ENCODE measurements at places on chromosomes 5 and 9.

DNA sequence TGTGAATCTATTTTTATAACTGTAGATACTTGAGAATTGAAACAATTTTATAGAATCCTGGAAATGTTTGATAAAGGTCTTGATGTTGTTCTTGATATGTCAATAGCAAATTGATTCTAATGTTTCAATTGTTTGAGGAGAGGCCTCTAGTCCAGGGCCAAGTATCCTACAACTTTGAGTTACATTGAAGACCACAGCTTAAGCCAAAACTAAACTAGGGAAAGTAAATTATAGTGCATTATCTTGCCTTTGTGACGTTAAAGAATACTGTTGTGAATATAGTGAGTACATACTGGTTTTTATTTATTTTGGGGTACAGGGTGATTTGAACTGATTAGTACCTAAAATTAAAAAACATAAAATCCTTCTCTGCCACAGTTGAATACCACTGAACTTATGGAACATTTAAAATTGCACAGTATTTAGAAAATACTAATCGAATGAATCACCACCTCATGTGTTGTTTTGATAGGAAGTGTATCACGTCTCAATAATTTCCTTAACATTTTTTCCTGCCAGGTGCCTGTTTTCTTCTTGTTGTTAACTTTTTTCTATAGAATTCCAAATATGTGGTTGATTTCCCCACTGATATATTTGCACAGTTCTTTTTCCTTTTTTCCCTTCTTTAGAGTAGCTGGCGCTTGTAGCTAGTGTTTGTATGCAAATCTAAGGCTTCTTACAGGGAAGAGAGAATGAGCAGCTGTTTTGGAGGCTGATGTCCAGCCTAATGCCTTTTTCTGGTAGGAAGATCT is 12.5 kb downstream of the ARHGEF28 start:
- no peak for DNase-seq

DNA sequence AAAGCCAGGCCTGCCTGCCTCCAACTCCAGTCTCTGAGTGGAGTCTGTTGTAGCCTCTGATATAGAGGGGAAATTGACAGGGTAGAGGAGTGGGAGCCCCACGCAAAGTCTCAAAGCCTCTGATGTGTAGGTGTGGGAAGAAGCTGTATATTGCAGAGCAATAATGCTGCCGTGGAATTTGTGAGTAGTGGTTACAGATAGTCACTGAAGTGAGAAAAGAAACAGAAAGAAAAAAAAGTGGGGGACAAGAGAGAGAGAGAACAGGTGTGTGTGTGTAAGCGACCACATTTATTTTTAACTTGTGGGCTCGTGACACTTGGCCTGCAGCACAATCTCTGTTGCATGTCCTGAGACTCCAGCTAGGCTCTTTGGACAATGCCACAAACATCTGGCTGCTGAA is 227.8 kb downstream of the NSG2 start:
- DNase-seq: no peak

DNA sequence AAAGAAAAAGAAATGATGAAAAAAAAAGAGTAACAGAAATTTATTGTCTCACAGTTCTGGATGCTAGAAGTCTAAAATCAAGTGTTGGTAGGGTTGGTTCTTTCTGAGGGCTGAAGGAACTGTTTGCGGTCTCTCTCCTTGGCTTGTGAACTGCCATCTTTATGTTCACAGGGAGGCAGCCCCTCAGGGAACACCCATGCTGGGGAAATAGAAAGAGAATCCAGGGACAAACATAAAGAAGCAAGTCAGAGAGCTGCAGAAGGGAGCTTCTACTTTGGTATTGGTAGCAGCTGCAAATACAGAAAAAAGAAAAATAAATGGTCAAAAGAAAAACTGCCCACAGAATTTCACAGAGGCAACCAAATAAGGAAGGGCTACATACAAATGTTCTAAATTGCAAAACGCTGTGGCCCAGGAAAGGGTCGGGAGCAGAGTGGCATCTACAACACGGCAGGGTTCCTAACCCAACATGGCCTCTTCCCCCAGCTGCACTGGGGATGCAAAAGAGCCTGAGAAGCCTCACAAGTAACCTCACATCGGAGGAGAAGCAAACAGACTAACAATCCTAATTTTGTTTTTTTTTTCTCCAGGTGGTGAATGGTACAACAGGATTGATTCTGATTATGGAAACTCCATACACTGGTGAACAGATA is 37.4 kb downstream of the ELOVL7 start:
- no peak for DNase-seq

- no peak for DNase-seq
Observed at GRCh38 chr5:143896516-143896915, 84.6 kb downstream of the HMHB1 start.

DNA sequence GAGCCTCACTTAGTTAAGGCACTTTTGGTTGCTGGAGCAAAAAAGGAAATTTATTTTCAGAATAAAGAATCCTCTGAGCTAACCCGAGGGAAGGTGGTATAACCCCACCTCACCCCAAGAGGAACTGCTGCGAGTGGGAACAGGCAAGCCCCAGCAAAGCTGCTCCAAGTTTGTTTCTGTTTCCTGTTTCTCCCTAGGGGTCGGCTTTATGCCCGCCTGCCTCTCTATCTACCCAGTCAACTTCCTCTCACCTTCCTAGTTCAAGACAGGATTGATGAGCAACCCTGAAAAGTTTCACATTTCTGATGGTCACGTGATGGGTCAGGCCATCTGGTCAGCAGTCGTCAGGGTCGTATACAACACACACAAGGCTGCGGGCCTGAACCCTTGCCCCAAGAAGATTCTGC is 31.1 kb downstream of the TRIO start:
- DNase-seq: no peak

DNA sequence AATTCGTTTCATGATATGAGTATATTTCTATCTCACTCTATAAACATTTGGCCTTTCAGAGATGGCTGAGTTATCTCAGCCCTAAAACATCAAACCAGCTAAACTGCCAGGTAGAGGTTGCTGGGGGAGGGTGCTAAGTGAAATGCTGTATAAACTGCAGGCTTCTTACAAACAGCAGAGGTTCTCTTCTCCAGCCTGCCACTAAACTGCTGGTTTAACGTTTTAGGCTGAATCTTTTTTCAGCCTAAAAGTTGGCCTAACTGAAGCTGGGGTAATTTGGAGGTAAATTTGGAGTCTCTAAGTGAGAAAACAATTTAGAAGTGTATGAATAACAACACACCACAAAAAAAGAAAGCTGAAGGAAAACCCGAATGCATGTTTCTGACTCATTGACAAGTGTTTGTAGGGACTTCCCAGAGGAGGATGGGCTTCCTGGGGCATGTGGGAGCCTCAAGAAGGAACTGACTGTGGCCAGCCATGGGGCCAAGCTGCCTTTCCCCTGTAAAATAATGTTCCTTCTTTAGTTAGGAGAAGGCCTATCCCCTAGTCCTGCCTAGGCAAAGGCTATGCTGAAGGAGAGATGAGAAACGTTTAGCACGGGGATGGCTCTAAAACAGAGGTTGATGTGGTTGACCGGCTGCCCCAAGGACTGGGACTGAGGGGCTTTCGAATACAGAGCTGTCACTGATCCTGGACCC is 44.3 kb downstream of the SLC28A3 start:
- DNase-seq: no peak

- DNase-seq: no peak
Observed at GRCh38 chr5:142491270-142491669, 166.4 kb upstream of the SPRY4 start.

GRCh38 chr5:62828742-62829603 is 250.4 kb downstream of the LRRC70 start:
- no peak for DNase-seq

- no peak for DNase-seq
Observed at GRCh38 chr9:129252937-129253802, 75.1 kb upstream of the IER5L start.

GRCh38 chr9:121386442-121387175 is 16.6 kb upstream of the STOM start:
- no peak for DNase-seq

DNA sequence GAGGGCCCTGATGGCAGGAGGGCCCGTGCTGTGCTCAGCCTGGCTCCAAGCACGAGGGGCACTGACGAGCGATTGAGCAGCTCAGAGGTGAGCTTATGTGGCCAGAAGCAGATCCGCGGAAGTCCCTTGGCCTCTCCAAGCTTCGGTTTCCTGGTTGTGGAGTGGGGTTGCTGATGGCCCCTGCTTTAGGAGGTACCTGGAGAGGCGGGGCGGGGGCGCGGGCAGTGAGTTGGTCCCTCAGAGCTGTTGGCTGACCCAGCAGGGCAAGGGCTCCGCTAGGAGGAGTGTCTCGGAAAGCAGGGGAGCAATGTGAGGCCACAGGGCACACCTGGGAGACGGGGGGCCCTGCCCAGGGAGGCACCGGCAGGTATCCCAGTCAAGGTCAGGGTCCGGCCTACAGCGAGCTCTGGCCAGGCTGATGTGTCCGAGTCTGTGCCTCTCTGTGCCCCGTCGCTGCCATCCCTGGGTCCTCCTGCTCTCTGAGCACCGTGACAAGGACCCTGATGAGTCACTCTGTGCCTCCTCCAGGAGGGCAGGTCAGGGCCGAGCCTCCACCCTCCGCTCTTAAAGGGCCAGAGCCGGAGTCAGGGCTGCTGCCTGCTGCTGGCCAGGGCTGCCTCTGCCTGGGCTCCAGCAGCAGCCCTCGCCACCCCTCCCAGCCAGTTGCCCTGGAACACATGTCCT is 14.8 kb downstream of the NCS1 start:
- no peak for DNase-seq
